Hematopoietic multipotent progenitor cell treated with erythropoietin and hydrocortisone succinate and interleukin-3 and kit ligand, for 6 days (in vitro differentiated cells): ENCODE measurements at places on chromosomes 6 and 20.

DNA sequence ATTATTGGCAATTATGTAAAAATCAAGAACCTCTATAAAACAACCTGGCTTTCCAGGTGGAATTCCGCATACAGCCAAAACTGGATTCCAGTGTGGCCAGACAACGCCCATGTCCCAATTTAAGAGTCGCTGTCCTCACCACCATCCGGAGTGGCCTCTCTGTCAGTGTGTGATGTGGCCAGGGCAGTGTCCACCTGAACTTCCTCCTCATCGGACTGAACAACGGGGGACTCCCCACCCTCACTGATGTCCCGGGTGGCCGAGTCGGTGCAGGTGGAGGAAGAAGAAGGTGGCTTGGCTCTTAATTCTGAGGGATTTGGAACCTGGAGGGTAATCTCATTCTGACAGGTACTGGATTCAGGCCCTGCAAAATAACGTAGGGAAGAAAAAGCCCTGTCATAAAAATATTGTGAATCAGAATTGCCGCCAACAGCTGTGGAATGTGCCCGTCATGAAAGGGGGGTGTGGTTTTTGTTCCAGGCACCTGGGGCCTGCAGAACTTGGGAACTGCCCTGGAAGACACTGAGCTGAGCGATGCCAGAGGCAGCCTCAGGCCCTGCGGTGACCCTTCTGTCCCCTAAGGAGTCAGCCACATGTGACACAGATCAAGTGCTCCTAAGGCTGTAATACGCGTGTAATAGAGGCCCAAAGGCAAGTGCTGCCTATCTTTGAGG is 139.8 kb downstream of the DTNBP1 start:
- DNase-seq: no peak

GRCh38 chr20:62522748-62523396 is 47.1 kb upstream of the GATA5 start:
- DNase-seq: no peak

GRCh38 chr6:113172531-113172966 is 684.6 kb upstream of the MARCKS start:
- DNase-seq: no peak

GRCh38 chr6:14889611-14890593 is 356.0 kb upstream of the JARID2 start:
- peak; percentile 69 for DNase-seq

- no peak for DNase-seq
Observed at GRCh38 chr6:113184291-113184690, 672.9 kb upstream of the MARCKS start.

DNA sequence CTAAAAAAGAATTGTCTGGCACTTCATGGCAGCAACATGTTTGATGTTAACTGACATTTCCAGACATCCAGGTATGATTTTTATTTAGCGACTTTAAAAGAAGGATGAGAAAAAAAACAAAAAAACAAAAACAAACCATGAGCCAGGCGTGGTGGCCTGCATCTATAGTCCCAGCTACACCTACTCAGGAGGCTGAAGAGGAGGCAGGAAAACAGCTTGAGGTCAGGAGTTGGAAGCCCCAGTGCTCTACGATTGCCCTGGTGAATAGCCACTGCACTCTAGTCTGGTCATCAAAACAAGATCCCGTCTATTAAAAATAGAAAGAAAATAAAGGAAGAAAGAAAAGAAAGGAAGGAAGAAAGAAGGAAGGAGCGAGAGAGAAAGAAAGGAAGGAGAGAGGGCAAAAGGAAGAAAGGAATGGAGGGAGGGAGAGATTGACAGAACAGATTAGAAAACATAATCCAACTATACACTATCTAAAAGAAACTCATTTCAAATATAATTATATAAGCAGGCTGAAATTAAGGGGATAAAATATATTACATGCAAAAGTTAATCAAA is 141.6 kb downstream of the TRIM27 start:
- DNase-seq: no peak

DNA sequence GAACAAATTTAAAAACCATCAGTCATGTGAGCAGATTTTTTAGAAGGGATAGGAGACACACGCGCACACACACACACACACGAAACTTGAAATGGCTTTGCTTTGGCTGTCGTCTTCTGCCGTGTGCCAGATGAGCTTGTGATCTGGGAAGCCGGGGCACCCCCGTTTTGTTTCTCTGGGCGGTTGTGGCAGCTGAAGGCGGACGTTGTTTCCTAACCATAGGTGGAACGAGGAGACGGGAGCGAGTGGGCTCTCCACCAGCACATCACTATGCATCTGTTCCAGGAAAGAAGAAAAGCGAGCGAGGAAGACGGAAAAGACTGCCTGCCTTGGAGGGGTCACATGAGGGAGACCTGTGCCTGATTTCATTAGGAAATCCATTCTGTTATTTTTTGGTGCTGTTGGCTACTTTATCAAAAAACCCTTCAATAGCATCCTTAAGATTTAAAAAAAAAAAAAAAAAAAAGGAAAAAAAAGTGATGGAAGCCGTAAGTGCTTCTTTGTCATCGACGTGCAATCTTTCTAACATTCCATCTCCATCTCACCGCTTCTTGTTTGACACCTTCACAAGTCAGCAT is 142.1 kb downstream of the DTNBP1 start:
- DNase-seq: no peak

- no peak for DNase-seq
Observed at GRCh38 chr6:20839630-20840029, 305.4 kb downstream of the CDKAL1 start.

- peak; percentile 16 for DNase-seq
Observed at GRCh38 chr20:57888591-57888990, 178.8 kb upstream of the PMEPA1 start.

DNA sequence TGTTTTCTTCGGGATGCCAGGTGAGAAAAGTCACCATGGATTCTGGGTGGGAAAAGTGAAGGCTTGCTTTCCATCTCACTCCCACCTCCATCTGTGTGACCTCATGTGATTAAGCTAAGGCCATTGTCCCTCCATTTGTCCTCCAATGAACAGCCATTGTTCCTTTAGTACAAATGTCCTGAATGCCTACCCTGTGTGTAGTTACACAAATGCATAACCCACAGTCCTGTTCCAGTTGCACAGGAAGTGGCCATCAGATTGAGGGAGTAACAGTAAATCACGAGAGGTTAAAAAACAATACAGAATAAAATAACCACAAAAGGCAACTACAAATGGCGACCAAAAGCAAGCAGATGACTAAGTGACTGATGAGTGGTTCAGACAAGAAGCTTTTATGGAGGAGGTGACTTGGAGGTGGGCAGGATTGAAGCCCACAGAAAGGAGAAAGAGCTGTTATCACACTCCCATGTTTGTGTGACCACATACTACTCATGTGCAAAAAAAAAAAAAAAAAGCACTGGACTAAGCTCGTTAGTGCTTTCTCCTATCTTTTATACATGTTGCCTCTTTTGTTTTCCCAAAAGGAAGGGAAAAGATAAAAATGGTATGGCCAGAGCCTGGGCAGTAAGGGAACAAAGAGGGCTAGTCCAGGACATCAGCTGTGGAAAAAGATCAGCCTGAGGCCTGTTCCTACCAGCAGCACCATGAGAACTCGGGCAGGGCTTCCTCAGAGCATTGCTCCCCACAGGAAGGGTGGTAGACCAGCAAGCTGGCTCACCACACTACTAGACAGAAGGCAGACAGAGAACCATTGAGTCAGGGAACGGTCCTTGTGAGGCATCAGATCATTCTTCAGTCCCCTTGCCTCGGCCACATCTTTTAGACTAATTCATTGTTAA is 111.0 kb downstream of the TFAP2A start:
- no peak for DNase-seq

DNA sequence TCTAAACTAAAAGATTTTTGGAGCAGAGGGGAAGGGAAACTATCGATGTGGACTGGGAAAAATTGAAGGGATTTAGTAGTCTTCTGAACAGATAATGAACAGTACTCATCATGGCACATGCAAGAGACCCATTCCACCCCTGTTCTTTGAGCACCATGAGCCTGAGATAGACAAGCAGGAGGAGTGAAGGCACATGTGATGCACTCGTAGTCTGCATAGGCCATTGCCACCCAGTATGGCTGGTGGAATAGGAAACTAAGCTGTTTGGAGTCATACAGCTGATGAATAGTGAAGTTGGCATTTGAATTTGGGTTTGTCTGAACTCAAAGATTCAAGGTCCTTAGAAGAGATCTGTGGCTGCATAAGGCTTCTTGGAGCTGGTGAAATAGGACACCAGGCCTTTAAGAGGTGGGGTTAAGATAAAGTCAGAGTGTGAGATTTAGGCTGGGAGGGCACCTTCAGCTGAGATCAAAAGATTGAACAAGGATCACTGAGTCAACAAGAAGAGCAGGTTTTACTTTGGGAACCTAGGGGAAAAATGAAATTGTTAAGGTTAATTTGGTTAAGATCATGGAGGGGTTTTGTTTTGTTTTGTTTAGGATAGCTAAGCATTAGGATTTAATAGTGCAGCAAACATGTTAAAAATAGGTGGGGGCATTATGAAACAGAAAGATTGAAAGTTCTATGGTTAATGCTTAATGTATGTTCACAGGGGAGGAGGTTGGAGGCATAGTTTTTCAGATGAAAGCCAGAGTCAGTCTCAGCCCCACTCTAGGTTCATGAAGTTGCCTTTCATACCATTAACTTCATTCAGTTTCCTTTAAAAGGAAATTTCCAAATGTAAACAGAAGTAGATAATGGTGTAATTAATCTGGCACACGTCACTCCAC is 148.8 kb downstream of the ARID1B start:
- no peak for DNase-seq

- DNase-seq: no peak
Observed at GRCh38 chr20:59451641-59452040, 151.2 kb downstream of the EDN3 start.

DNA sequence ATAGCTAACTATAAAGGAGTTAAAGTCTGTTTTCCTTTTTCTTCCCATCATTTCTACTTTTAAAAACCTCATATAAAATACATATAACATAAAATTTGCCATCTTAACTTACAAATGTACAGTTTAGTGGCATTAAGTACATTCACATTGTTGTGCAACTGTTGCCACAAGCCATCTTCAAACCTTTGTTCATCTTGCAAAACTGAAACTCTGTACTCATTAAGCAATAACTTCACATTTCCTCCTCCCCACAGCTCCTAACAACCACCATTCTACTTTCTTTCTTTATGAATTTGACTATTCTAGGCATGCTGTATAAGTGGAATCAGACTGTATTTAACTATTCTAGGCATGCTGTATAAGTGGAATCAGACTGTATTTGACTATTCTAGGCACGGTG is 4.5 kb downstream of the CCDC170 start:
- peak; percentile 69 for DNase-seq

DNA sequence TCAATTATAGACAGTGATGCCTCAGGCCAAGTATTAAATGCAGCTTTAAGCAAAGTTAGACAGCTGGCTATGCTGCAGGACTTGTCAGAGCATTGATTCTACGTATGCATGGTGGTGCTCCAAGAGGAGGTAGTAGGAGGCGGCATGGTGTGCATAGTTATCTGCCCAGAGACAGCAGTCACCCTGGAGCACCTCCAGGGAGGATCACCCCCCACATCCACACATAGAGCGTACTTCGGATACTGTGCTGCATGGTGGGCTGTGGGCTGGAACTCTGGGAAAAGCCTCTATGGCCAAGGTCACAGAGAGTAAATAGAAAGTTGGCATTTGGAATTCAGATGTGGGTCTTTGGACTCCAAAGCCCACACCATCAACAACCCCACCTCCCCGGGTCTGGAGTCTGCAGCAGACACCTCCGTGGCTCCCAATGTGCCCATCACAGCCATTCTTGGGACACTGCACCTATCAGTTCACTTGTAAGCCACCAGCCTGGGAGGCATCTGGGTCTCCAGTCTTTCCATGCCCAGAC is 64.5 kb upstream of the STX16 start:
- DNase-seq: no peak

- no peak for DNase-seq
Observed at GRCh38 chr6:131980791-131981623, 29.8 kb upstream of the CCN2 start.
